Cortex of kidney (tissue), 1 donor: ENCODE measurements at places on chromosomes 7 and 10.

DNA sequence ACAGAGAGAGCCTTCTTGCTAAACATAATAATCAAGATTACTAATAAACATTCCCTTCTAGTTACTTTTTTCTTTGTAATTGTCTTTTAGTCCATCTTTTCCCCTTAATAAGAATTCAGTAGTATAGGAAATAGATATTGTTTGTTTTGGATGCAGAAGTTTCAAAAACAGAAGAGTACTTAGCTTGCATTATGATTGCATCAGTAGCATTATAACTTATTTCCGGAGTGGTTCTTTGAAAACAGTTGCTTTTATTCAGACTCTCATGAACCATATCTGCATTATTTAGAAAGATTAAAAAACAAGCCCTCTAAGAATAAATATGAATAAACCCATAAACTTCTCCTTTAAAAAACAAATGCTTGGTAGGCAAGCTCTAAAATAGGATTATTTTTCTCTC, 34.0 kb upstream of the DKK1 start:
- DNase-seq = no peak

DNA sequence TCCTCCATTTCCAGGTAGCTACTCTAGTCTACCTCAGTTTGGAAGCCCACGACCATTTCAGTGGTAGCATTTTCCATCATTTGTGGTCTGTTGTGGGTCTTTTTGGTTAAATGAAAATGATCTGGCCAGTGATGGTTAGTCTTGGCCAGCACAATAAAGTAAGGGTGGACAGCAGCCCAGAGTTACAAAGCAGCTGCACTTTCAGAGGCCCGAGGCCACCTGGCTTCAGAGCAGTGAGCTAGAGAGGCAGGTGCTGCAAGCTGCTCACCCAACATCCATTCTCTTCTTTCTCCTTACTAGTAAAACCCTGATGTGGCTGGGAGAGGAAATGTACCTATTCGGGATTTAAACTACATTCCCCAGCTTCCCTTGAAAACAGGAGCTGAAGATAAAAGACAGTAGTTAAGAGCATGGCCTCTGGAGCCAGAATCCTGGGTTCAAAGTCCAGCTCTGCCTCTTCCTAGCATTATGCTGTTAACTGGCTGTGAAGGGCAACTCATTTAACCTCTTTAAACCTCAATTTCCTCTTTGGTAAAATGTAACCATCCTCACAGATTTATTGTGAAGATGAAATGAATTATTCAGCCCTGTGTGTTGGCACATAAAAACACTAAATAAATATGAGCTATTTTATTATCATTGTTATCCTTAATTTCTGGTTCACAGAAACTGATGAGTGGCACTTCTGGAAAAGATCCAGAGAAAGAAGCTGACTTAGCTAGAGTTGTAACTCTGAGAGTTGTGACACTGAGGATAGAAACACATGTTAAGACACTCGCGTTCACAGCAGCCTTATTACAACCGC, 517.4 kb downstream of the PARD3 start:
- DNase-seq = no peak

- DNase-seq = no peak
Measured at GRCh38 chr10:97664282-97664850, 22.7 kb downstream of the AVPI1 start.

DNA sequence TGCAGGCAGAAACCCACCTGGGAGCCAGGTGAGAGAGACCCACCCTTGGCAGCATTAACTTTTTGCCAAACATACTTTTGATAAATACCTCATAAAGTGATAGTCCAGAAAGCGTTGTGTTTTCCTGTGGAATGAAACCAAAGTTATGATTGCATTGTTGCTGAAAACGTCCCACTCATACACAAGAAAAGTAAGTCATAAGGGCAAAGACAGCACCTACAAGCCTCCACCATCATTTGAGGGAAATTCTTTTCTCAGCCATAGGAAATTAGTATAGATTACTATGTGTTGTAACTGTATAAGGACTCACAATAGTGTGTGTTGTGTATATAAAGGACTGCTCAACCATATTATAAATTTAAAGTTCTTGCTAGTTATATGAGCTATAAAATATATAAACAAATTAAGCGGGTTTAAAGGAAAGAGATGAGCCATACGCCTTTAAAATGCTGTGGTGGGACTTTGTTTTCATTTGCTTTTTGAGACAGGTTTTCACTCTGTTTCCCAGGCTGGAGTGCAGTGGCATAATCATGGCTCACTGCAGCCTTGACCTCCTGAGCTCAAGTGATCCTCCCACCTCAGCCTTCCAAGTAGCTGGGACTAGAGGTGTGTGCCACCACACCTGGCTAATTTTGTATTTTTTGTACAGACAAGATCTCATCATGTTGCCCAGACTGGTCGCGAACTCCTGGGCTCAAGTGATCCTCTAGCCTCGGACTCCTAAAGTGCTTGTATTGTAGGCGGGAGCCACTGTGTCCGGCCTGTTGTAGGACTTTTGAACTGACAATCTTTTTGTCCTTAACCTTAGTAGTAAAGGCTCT, 160.8 kb downstream of the PKD1L1 start:
- DNase-seq = no peak

DNA sequence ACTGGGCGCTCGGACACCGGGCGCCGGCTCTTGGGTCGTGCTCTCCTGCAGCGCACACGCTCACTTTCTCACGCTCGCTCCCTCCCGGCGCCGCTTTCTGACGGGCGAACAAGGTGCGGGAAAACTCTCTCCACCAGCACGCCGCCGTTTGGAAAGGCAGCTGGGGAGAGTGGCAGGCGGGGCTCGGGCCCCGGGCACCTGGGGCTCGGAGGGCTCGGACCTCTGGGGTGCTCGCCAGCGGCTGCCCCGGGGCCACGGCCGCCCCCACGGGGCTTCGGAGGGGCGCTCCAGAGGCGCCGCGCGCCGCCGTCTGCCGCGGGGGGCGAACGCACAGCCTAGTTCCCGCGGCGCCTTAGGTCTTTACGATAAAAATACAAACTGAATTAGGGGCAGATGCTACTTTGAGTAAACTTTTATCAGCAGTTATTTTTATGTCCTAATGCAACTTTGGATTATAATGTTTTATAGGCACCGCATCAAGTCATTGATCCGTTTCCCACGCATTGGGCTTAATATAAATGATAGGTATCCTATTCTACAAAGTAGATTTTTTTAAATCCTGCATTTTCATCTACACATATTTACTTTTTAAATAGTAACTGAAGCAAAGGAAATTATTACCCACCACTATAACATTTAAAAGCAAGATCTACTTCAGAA, 535 bp upstream of the EPC1 start:
- no peak for DNase-seq

- no peak for DNase-seq
Measured at GRCh38 chr10:90914992-90915765, 5.7 kb downstream of the ANKRD1 start.

GRCh38 chr7:157360483-157361025, 23.8 kb downstream of the DNAJB6 start:
- no peak for DNase-seq

- DNase-seq = no peak
Measured at GRCh38 chr7:139799586-139799985, 21.8 kb upstream of the HIPK2 start.

DNA sequence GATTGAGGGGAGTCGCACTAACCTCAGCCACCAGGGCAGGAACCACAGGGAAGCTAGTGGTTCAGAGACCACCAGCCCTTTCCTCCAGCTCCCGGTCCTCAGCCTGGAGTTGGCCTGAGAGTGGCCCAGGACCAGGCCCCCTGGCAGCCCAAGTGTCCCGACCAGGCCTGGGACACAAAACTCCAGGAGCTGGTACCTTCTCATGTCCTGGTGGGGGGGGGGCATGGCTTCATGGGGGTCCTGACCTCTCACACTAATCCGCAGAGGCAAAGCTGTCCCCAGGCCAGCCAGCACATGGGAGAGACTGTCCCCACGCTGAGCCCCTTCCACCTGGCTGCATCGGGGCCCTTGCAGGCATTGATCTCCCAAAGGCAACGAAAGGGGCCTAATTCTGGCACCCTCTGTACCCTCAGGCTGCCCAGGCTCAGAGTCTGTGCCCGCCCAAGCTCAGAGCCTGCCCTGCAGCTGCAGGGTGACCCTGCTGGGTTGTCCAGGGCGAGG, 28.2 kb downstream of the GPRIN2 start:
- no peak for DNase-seq

DNA sequence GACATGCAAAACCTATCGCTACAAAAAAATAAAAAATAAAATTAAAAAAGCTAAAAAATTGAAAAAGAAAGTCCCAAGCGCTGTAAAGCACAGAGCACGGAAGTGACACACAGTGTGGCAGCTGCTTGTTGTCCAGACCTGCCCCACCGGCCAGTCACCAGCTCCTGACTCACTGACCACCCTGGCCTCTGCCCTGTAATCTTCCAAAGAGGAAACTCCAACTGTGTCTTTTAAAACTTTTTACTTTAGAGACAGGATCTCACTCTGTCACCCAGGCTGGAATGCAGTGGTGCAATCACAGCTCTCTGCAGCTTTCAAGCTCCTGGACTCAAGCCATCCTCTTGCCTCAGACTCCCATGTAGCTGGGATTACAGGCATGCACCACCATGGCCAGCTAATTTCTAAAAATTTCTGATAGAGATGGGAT, 23.6 kb downstream of the GNA12 start:
- DNase-seq = no peak

GRCh38 chr10:119022846-119023552, 6.5 kb upstream of the NANOS1 start:
- DNase-seq = no peak

DNA sequence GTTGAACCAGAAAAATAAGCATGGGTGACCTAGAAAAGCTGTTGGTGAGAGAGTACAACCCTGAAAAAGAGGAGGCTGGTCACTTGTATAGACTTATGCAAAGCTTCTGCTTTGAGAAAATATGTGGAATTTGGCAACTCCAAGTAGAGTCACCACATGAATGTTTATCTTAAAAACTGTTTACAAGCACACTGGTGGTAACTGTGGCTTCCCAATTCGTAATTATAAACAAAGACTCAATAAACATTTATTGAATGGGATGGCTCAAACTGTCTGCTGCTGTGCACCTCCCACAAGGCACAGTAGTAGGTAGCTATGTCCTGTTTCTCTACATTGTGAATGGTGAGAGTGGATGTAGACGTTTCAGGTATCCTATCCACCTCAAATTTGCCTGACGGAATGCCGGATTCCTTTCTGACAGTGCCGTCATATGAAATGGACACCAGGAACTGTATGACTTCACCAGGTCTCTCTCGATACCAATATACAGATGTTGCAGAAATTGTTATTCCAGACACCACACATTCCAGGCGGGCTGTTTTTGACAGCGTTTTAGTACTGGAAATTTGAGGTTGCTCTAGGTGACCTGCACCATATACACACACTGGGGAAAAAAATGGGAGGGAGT, 43.4 kb upstream of the TARP start:
- no peak for DNase-seq

DNA sequence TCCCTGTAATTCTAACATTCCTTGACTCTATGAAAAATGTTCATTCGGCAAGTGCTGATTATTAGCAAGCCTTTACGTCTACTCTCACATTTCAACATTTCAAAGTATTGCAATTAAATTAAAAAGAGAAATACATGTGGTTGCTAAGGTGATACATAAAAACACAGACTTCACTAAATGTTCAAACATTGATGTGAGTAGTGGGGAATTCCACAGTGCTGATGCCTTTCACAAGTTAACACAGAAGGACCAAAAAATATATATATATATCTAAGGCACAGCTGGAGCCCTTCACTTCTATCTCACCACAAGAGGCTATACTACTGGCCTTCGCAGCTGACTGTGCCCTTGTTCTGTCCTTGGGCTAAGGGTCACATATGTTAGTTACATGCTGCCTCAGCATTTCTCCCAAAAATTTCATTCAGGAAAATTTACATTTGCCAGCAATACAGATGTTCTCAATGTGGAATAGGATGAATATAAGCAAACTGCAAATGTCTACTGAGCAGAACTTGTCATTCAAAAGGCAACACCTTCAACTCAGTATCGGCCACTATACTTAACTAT, 13.9 kb downstream of the CTTNBP2 start:
- DNase-seq = no peak

GRCh38 chr10:102555781-102556328, 52.1 kb downstream of the SUFU start:
- no peak for DNase-seq

DNA sequence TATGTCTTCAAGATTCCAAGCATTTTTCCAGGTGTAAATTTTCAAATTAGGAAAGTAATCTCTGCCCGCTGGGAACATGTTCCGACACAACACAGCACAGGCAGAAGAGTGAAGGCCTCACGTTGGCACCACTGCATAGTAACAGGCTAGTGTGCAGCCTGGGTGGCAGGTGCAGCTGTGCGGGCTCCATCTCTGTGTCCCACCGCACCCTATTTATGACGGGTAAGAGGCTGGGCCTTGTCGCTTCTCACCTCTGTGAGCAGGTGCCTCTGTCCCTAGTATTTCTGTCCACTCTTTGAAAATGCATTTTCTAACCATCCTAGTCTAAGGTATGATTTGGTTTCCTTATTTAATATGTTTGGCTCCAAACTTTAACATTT, 24.1 kb downstream of the VIPR2 start:
- no peak for DNase-seq

- DNase-seq = no peak
Measured at GRCh38 chr10:70561070-70561469, 41.5 kb downstream of the PRF1 start.

GRCh38 chr7:100818366-100818765, 9.0 kb downstream of the EPHB4 start:
- DNase-seq = no peak

DNA sequence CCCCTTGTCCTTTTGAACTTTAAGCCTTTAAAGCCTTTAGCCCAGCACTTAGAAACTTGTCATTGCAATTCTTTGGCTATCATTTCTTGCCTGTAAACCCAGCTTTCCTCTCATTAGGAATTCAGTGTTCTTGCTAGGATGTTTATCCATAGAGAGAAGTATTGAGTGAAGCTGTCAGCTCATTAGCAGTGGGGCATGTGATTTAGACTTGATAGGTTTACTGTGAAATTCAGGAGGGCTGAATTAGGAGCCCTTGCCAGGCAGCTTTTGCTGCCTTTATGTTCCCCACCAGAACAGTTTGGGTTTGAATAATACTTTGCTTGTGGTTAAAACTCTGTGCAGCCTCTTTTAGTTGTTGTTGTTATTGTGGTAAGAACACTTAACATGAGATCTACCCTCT, 39.5 kb downstream of the LHFPL3 start:
- no peak for DNase-seq

GRCh38 chr7:139747662-139748372, 30.0 kb downstream of the HIPK2 start:
- DNase-seq = no peak

- DNase-seq = no peak
Measured at GRCh38 chr10:58590152-58590840, 77.6 kb downstream of the BICC1 start.

GRCh38 chr7:71784781-71785180, 627.4 kb downstream of the CALN1 start:
- DNase-seq = no peak

GRCh38 chr7:87627634-87627994, 584 bp upstream of the RUNDC3B start:
- DNase-seq = no peak

DNA sequence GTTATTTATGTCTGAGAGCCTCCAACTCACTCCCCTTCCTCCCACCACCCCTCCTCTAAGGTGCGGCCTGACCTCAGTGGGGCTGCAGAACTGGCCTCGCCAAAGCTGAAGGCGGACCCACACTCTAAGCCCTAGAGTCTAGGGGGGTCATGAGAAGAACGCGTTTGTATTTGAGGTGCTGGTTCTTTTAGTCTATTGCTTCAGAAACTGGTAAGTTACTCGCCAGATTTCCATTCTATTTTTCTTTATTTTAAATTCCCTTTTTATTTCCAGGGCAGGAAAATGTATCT, 357.5 kb downstream of the DNAJB6 start:
- DNase-seq = no peak

- no peak for DNase-seq
Measured at GRCh38 chr7:129188892-129189660, 643 bp downstream of the SMO start.

GRCh38 chr10:5565205-5565545, 40.4 kb downstream of the CALML3 start:
- no peak for DNase-seq
